GM03348 (cell line): ENCODE measurements at places on chromosomes 11 and 22.

- peak; percentile 89 for DNase-seq
Observed at GRCh38 chr11:123261345-123262106, 66.5 kb upstream of the CLMP start.

DNA sequence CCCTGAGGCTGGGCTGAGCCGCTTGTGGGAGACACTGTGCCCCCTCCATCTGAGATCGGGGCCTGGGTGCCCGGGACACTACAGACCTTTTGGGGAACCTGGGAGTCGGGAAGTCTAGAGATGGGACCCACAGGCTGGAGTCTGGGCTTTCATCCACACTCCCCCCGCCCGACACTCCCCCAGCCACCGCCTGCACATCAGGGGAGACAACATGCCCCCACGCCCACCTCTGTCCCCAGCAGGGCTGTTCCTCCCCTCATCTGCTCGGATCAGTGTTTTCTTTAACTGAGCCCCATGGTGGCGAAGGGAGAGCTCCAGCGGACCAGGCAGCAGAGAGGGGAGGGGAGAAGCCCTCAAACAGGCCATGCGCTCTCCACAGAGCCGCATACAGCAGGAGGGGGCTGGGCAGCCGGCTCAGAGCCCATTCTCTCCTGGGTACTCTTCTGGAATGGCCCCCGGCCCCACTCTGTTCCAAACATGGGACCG lies 174.7 kb downstream of the IGLL1 start:
- DNase-seq: no peak

DNA sequence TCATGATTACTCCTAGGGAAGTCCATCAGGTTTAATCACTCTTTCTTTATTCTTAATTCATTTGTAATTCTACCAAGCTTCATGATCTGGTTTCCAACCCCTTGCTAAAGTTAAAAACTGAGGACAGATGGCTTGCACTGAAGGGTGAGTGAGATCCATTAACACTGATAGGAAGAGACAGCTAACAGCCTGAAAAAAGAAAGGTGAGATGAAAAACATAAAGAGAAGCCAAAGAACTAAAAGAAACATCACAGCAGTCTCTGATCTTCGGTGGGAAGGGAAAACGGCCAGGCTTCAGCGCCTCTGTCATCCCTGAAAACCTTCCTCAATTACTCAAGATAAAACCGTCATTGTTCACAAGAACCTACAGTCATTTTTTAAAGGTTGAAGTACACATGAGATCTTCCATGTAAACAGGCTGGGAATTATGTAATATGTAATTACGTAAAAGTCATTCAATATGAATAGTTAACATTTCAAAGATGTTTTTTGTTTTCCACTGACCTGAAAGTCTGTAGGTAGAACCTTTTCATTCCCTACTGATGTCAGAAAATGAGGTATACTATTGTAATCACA lies 41.3 kb downstream of the VSIG10L2 start:
- DNase-seq: no peak

GRCh38 chr11:116070520-116070919 lies 566.3 kb upstream of the CADM1 start:
- no peak for DNase-seq

DNA sequence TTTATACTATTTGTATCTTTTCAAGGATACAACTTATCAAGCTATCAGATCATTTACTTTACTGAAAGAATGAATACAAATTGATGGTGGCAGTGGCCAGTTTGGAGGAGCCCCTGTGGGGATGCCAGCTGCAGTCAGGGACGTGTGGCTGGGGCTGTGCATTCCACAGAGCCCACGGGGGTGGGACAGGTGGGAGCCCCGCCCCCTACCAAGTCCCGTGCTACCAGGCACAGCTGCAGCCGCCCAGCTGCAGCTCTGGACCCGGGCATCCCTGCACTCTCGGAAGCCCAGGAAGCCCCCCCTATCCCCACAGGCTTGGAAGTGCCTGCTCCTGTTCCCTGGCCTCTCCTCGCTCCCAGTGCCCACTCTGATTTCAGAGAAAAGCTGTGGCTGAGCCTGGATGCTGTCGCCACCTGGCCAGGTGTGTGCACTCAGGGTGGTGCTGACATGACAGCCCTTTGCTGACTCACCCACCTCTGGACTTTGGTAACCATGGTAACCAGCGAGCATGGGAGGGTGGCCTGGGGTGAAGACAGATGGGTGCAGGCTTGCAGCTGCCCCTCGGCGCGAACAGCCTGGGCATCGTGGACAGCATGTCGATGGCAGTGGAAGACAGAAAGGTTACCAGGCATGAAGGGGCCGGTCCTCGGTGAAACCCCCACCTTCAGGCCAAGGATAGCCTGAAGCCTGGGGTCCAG lies 138.1 kb downstream of the SBF2 start:
- no peak for DNase-seq

GRCh38 chr22:26845021-26845743 lies 187.8 kb downstream of the MIAT start:
- DNase-seq: no peak

DNA sequence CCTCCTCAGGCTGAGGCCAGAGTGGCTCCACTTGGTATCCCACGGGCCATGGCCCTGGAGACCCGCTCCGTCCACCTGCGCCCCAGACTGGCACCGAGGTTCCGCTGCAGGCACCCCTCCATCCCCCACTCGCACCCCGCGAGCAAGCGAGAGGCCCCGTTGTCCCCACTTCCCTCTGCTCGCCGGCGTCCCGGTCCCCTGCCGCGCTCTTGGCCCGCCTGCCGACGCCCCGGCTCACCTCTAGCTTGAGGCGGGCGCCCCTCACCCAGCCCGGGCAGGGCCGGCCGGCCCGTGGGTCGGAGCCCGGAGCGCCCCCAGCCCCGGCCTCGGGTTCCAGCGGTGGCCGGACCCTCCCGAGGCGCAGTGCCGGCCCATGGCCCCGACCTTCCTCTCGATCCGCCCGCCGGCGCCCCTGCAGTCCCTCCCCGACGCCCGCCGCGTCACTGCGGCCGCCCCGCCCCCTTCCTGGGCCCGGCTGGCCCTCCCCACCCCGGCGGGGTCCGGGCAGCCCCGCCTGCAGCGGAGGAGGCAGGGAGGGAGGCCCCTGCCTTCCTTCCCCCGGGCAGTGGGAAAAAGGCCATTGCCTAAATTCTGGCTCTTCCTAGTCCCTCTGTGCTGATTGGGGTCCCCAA lies at the start of gene PITPNM1:
PITPNM1 (minus strand) TSS at position 414 of the 632 bp plus-strand sequence. CDS start 1,183 bp downstream, outside the sequence.
- peak; percentile 91 for DNase-seq

DNA sequence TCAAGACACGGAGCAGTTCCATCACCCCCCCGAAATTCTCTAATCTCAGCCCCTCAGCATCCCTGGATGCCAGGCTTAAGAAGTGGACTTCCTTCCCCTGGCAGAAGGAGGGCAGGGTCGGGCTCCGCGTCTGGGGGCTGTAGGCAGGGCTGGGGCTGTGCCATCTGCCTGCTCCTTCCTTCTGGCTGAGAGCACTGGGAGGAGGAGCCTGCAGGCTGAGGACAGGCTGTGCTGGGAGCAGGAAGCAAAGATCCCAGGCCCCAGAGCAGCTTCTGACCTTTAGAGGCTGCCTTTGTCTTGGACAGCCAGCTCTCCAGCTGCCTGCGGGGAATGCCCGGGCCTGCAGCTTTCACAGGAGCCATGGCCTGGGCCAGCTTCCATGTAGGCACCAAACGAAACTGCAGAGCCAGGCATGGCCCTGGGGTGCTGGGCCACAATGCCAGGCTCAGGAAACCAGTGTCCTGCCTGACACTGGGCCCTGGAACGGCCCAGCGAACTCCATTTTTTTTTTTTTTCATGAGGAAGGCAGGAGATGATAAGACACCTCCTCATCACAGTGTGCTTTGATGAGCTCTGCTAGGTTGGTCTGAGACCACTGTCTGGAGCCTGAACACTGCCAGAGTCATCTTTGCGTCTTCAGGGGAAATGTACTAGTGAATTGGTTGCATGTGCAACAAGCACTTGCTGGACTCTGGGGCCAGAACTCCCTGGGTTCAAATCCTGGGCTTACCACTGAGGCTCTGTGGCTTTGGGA lies 67.9 kb downstream of the MCM5 start:
- peak; percentile 64 for DNase-seq

- DNase-seq: no peak
Observed at GRCh38 chr11:69030301-69030700, 17.3 kb upstream of the MRGPRF start.

DNA sequence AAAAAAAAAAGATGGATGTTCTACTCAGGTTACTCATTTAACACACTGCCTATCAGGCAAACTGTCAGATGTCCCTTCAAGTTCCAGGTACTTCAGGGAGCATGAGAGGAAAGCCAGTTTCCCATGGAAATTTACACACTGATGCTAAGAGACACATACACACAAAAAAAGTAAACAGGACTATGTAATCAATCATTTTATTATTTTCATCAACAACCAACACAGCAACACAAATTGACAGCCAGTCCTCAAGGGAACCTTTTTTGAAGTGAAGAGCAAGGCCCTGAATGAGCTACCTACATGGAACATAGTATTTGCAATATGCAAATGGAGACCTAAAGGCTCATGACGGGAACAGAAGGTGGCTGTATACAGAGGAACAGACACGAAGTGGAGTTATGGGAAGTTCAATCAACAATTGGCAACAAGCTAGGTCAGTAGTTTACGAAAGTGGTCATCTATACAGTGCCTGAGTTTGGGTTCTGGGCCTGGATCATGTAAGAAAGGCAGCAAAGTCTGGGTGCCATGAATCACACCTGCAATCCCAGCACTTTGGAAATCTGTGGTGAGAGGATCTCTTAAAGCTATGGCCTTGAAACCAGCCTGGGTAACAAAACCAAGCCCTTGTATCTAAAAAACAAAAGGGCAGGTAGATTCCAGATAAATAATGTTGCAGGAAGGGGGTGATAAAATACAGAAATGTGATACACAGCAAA lies 12.6 kb upstream of the WDR74 start:
- no peak for DNase-seq

DNA sequence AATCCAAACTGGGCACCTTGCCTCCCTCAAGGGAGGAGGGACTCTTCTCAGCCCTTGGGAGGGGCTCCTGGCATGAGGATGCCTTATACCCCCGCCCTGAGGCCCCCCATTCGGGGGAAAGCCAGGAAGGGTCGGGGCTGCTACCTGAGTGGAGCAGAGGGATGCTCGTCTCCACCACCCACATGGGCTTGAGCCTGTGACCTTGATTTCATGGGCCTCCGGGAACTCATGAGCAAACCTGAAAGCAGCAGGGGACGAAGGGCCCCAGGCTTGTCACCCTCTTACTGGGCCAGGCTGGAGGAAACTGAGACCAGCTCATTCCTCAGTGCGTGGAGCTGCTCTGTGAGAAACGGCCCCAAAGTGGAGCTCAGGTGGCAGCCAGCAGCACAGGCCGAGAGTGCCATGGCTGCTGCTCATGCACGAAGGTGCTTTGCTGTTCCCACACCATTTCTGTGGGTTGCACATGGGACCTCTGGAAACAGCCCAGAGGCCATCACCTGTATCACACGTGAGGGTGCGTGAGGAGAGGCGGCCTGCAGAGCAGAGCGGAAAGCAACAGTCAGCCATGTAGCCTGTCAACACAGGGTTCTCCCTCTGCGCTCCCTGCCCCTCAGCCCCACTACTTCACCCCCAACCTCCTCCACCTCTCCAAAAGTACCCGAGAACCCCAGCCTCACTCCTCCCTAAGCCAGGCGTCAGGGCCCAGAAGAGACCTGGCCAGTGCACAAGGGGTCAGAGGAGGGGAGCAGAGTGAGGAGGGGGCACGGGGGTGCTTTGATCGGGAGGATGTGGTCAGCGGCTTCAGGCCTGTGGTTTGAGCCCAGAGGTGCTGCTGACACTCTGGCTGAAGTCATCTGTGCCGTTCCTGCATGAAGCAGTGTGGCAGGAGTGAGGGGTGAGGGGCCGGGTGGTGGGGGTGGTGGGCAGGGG lies 14.1 kb upstream of the IL2RB start:
- no peak for DNase-seq

- no peak for DNase-seq
Observed at GRCh38 chr22:24699876-24700275, 74.6 kb downstream of the PIWIL3 start.

DNA sequence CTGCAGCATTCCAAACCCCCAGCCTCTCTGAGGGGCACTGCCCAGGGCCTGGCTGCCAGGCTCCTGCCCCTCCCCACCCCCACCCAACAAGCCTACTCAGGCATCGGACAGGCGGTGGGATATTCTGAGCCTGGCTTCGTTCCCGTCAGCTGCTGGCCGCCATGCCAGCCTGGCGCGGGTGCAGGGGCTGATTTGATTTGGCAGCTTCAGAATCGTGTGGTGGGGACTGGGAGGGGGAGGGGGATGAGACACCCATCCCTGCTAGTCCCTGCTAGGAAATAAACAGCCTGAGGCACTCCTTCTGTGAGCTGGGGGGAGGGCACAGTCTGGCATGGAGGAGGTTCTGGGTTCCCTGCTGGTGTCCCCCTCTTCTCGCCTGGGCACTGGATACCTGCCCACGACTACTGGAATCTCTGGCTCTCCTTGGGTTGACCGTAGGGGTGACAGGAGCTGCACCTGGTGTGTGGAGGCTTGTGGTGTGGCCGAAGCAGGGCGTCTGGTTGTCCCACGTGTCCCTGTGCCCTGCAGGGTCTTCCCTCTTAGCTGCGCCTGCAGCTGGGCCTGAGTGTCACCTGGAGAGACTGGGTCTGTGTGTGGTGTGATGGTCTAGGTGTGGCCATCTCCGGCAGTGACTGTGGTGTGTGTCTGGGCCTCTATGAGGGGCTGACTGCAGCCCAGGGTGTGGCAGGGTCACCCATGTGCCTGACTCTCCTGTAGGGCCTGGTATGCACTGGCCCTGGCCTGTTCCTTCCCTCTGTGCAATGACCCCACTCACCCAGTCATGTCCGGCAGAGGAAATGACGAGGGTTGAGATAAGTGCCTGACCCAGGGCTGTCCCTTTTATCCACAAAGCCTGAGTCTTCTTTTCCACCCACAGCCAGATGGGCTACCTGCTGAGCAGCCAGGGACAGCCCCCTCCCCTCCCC lies 42.2 kb downstream of the PDE2A start:
- DNase-seq: no peak

DNA sequence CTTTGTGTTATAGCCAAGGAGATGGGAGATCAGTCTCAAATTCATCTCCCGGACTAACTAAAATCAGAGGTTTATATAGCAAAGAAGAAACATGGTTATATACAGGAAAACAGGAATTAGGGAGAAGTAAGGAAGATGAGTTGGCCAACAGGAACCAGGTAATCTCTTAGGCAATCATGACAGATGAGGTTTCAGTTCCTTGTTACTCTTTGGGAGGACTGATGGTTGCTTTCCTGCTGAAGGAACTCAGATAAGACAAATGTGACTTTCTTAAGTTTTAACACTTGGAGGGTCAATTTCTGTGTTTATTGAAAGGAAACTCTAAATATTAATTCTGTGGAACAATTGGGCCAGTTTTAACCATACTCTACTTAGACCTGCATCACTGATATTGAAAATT lies 1072.0 kb upstream of the CNTN5 start:
- DNase-seq: no peak

DNA sequence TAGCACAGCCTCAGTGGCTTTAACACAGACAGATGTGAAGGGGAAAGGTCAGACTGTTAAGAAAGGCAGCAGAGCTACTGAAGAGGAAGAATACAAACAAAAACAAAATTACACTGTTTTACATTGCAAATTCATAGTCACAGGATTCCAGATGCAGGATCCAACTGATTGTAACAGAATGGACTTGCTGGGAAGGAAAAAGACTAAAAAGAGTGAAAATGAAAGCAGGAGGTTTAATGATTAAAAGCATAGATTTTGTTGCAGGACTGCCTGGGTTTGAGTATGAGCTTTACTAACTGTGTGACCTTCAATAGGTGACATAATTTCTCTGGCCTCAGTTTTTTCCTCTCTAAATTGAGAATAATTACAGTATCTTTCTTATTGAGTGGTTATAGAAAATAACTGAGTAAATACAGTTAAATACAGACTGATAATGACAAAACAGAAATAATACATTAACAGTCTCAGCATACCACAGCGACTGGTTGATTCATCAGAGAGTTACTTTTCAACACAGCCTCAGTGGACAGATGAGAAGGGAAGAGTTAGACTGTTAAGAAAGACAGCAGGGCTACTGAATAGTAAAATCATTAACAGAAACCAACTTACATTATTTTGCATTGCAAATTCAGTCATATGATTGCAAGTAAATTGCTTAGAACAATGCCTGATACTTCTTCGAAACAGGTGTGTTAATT lies 704.2 kb upstream of the TENM4 start:
- no peak for DNase-seq
